Peyer's patch (tissue), 4 donors: ENCODE measurements at places on chromosomes 7 and 10.

DNA sequence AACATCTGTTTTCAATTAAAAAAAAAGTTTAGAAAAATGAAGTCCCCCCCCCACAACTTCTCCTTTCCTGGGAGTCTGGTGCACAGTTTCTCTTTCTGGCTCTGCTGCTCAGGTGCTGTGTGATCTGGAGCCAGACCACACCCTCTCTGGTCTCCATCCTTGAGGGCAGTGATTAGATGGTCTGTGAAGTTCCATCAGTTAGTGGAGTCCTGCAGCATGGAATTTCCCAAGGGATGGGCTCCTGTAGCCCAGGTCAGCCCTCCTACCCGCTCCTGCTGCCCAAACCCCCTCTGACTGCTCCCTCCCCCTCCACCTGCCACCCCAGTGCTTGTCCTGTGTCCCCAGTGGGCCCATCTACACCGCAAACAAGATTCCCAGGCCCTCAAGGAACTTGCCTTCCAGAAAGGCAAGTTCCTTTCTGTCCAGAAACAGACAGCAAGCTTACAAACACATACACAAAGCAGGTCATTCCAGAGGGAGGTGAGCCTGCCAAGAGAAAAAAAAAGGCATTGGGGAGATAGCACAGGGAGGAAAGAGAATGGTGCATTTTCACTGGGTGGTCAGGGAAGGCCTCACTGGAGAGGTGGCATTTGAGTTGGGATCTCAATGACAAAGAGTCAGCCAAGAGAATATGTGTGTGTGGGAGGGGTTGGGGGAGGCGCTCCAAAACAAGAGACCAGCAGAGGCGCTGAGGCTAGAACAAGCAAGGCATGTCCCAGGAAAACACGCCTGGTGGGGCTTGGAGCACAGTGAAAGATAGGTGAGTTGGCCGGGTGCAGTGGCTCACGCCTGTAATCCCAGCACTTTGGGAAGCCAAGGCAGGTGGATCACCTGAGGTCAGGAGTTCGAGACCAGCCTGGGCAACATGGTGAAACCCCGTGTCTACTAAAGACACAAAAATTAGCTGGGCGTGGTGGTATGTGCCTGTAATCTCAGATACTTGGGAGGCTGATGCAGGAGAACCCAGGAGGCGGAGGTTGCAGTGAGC lies 49.5 kb upstream of the SLC29A3 start:
- no peak for DNase-seq

- DNase-seq = no peak
Measured at GRCh38 chr10:24616536-24616935, 107.2 kb downstream of the ARHGAP21 start.

DNA sequence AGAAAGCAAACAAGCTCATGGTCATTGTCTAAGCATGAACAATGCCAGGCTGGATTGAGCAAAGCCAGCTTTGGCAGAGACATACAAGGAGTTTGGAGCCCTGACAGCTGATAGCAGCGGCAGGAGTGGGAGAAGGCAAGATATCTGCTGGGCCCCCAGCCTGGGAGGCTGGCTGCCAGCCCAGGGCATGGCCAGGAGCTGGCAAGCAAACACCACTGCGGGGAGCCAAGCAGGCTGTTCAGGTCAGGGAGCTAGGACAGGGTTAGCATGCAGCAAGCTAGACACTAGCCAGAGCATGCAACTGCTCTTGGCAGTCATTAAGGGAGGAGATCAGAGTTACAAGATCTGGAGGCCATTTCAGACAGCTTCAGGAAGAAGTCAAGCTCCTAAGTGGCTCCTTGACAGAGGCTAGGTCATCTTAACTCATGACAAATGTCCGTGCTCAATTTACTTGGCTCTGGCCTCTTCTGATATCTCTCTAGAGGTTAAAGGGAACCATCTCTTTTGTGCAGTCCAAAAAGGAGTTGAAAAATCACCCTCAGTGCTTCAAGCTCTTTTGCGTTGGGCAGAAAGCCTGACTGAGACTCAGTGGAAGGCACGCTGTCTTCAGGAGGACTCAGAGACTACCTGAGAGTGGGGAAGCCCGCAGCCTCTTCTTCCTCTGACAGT lies 436.8 kb upstream of the C7orf33 start:
- no peak for DNase-seq

GRCh38 chr10:29486433-29486832 lies 148.3 kb downstream of the SVIL start:
- DNase-seq = no peak

- DNase-seq = no peak
Measured at GRCh38 chr7:26284995-26285632, 6.5 kb upstream of the SNX10 start.

DNA sequence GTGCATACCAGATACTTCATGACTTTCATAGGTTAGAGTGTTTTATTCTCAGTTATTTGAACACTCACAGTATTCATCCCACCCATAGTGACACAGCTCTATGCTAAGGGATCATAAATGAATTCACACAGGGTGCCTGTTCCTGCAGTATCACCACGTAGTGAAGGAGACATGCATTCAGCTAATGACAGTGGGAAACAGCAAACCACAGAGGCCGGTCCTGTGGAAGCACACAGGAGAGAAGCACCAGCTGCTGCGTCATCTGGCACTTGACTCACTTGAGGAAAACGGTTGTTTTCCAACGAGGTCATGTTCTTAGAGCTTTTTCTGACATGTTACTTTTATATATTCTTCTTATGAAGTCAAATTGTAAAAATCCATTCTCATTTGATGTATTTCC lies 73.0 kb downstream of the UBE3C start:
- DNase-seq = no peak

DNA sequence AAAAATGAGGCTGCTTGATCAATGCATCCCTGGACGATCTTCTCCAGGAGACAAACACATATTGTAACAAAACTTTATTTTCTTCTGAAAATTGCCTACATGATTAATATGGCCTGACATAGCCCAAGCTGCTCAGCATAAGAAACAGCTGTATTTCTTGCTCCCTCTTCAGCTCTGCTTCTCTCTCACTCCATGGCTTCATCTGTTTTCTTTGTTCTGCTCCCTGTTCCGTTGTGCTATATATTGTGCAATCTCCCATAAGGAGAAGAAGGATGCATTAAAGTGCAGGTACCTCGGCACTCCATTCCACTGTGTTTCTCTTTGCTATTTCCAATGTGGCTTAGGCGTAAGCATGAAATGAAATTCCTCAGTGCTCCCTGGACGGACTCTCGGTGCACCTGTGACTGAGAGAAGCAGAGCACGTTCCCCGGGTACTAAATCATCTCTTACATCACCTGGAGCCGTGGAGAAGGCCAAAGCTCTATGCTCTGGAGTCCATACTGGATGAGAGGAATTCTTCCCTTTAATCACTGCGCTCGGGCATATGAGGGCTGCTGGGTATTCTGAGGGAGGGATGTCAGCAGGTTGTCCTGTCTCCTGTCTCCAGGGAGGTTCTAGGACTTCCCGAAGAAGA lies 254.3 kb downstream of the GALNT17 start:
- DNase-seq = no peak

DNA sequence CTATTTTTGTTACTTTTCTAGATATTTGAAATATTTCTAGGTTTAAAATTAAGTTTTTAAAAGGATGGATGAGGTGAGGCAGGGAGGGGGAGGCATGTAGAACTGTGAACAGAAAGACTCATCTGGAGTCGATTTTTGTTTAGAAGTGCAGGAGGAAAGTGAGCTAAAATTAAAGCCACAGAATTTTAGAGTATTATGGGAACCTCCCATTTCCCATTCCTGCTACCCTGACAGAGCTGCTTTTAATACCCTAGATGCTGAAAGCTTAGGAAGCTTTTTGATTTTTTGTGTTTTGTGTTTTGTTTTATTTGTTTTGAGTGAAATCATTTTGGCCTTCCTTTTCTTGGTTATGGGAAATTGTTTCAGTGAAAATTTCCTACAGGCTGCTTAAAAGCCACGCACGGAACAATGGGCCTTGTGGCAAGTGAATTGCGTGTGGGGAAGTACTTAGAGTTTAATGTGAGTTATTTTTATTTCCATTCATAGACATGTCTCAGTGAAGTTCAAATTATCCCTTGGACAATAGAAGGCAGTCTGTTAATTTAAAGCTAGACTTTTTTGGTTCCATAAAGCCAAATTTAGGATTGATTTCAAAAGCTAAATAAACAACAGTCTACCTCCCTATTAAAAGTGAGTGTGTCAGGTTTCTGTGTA lies 102.0 kb upstream of the HDAC9 start:
- no peak for DNase-seq

DNA sequence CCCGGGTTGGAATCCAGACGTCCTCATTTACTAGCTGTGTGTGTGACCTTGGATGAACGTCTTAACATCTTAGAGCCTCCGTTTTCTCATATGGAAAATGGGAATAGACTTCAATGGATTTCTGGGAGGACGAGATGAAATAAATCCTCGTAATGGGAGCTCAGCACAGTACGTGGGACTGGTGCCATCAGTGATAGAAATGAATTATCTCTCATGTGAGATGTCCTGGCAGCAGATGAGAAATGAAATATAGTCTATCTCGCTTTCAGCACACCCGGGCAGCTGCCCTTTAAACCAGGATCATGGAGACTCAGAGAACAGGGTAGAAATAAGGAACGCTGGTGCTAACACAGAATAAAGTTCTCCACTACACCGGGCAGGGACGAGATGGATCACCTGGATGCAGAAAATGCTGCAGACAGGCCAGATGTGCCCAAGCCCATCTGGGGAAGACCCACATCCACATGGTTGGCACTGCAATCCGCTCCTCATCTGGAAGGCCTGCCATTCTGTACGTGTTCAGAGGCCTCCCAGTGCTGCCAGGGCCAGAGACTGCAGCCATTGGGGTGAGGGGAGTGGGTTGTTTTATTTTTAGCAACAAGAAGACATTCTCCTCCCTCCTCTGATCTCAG lies 11.1 kb upstream of the EMX2 start:
- DNase-seq = no peak

GRCh38 chr7:147775516-147776284 lies 814.9 kb upstream of the C7orf33 start:
- no peak for DNase-seq

- DNase-seq = no peak
Measured at GRCh38 chr7:124263232-124263827, 230.5 kb upstream of the TMEM229A start.

DNA sequence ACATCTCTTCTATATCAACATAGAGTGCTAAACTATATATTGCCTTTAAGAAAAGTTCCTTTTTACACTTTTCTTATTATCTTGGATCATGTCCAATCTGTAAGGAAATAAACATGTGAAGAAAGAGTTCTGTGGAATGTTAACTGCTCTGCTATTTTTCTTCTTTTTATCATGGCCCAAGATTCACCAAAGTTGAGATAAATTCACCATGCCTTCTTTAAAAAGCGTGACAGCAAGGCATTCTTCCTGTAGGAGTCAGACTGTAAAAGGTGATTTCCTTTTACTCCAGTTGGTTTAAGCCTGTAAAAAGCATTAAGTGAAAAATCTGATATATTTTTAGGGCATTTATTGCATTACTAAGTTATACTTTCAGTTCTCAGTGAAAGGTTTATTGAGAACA lies 165.7 kb upstream of the FZD1 start:
- no peak for DNase-seq

GRCh38 chr10:132836832-132837540 lies 51.0 kb upstream of the NKX6-2 start:
- DNase-seq = peak; percentile 53
